ENCODE measurements at places on chromosomes 16 and 17.
A peak's percentile ranks its signal among the peaks of the same experiment; 100 is the strongest.

DNA sequence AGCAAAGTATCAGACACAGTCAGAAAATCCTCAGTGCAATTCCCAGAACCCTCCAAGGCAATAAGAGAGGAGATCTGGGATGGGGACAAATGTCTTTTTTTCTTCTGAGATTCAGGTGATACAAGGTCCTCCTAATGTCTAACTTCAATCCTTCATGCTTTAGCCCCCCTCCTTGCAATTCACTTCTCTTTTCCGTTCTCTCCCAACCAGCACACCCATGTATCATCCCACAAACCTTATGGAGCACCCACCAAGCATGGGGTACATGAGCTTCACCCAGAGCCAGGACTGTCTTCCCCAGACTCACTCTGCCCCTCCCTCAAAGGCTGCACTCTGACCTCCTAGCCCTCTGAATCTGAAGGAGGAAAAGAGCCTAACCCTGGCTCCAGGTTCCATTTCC, 10.1 kb downstream of the HDAC5 start:
- DNase-seq: no peak

DNA sequence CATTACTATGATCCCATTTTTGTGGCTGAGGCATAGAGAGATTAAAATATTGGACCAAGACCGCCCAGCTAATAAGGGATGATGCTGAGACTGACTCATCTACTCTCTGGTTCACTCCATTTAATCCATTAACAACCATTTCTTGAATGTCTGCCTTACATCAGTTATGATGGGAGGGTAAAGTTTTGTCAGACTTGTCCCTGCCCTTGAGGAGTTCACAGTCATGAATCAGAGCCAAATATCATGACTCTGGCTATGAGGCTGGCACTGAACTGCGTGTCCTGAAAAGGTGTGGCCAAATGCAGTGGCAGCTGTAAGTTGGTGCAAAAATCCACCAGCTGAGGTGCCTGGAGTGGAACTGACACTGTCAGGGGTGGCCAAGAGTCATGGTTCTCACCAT, 35.0 kb upstream of the MAF start:
- DNase-seq: no peak

- DNase-seq: no peak
These were observed 67.6 kb upstream of the ANKFN1 start for GRCh38 chr17:56085576-56086267.

DNA sequence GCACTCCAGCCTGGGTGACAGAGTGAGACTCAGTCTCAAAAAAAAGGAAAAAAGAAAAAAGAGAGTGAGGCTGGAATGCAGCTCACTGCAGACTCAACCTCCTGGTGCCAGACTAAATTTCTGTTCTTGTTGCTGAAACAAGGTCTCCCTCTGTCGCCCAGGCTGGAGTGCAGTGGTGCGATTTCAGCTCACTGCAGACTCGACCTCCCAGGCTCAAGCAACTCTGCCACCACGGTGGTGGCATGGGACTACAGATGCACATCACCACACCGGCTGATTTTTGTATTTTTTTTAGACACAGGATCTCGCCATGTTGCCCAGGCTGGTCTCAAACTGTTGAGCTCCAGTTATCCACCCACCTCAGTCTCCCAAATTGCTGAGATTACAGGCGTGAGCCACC, 34.6 kb downstream of the TRIM25 start:
- no peak for DNase-seq

GRCh38 chr17:77466140-77466539, 325.4 kb downstream of the SEC14L1 start:
- DNase-seq: no peak

DNA sequence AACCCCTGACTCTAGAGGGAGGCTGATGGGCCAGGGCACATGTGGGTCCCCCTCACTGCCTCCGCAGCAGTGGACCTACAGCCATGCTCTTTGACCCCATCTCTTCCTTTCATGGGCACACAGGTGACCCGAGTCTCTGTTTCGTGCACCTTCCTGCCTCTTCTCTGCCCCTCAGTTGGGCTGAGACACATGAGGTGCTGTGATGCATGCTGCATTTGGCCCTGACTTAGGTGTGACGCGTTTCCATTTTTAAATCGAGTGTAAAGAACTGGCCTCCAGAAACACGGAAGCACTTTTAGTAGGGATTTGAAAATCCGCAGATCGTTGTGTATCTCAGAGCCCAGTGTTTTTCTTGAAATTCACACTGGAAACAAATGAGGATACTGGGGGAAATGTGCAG, 24.6 kb downstream of the C16orf90 start:
- no peak for DNase-seq

GRCh38 chr16:67176662-67177061, 6.3 kb downstream of the NOL3 start:
- no peak for DNase-seq

GRCh38 chr16:61530697-61531096, 505.5 kb downstream of the CDH8 start:
- DNase-seq: no peak

- DNase-seq: no peak
These were observed 21.1 kb downstream of the TTYH2 start for GRCh38 chr17:74234486-74234885.

DNA sequence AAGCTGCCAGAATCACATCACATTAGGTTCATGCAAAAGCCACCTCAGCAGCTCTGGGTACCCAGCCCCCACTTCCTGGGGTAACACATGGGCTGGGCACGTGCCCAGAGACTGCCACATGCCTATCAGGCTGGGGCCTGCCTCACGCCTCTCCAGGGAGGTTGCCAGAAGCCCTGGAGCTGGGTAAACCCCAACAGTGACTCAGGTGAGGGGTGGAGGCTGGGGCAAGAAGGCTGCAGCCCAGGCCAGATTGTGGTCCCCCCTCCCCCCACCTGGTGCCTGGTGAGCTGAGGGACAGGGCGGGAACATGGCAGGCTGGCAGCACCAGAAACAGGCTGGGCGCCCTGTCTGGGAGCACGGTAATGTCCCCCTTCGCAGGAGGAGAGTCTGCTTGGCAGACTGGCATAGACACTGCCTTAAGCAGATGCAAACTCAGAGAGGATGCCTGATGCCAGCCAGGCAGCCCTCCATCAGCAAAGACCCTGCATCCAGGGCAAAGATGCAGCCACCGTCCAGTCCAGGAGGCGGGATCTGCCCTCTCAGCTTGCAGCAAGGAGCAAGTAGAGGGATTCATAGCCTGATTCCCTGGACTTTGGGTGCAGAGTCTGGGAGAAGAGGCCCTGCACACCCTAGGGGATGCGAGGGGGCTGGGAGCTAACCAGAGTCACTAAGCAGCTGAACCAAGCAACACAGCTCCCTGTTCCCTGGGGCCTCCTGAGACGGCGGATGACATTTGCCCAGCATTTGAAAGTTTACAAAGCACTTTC, 28.8 kb downstream of the NGFR start:
- no peak for DNase-seq

GRCh38 chr17:9269350-9270035, 248.2 kb downstream of the NTN1 start:
- no peak for DNase-seq

DNA sequence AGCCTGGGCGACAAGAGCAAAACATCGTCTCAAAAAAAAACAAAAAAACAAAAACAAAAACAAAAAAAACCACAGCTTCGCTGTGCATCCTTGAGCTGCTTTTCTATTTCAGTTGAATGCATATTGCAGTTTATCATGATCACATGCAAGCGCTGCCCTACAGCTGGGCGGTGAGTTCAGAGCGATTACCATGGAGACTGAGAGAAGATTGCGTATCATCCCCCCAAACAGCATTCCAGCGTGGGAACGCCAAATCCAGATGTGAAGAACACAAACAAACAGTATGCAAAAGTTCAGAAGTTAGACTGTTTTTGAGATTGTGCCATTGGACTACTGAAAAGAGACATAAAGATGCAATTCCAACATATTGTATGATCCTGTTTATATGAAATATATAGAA, 15.1 kb upstream of the SLC52A1 start:
- DNase-seq: no peak

DNA sequence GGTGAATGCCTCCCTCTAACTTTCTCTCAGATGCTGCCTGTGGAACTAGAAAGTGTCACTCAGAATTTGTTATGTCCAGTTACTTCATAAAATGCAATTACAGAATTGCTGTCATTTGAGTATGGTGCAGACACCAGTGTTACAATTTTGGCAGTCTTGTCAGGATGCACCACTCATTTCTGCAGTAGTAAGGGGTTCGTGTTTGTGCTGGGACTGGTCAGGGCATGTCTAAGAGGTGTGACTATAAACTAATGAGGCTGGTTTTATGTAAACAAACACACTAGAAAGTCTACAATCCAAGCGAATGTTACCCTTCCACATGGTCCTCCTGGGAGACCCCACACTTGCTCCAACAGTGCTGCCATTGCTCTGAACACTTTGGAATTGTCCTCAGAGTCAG, 206.2 kb downstream of the ANKFN1 start:
- DNase-seq: no peak

DNA sequence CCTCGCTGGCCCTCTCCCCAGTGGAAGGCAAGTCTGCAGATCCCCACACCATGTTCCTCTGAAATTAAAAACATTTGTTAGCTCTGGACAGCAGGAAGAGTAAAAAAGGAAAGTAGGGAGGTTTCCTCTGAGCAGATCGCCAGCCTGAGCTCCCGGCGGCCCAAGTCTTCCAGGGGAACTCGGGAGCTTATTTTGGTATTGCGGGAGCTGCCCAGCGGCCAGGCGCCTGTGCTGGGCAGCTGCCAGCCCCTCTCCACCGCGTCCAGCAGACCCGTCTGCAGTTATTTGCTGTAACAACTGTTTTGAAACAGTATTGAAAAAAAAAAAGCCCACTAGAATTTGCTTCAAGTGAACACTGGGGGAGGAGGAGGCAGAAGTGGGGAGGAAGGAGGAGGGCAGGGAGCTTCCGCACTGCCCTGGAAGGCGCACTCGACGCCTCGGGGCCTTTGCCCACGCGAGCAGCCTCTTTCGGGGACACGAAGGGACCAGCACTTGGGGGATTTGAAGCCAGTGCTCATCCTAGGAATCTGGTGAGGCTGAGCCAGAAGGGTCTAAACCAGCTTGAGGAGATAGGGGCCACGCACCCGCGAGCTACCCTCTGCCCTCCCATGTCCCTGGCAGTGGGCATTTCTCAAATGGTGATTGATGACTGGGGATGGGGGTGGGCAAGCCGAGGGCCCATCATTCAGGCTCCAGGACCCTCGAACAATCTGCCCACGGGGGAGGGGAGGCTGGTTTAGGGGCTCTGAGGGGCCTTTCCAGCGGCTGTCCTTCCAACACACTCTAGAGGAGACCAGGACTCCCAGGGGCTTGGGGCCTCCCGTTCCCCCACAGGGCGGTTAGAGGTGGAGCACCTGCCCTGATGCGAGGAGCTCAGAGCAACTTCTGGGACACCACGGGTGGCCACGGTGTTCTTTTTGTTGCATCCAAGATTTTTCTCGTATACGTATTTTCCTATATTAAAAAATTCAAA, 3.0 kb upstream of the BAHCC1 start:
- DNase-seq: no peak

GRCh38 chr17:69909389-69909788, 165.6 kb upstream of the KCNJ16 start:
- no peak for DNase-seq

- no peak for DNase-seq
These were observed 67.8 kb downstream of the CMC2 start for GRCh38 chr16:80938879-80939260.

DNA sequence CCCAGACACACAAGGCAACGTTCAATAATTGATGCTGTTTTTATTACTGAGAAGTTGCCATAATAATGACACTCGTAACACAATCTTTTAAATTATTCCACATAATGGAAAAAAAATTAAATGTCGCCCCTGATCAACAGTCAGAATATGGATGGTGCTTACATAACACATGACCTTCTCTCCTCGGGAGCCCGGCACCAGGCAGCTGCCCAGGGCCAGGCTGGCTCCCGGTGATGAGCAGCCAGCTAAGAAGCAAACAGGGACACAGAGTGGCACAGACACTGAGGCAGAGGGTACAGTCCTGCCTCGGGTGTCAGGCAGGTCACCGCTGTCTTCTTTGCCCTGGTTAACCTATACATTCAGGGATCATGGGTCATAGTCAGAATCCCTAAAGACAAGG, 137.9 kb downstream of the SLC39A11 start:
- DNase-seq: no peak

- no peak for DNase-seq
These were observed 2074.3 kb downstream of the TP53TG3F start for GRCh38 chr16:35533683-35534082.

DNA sequence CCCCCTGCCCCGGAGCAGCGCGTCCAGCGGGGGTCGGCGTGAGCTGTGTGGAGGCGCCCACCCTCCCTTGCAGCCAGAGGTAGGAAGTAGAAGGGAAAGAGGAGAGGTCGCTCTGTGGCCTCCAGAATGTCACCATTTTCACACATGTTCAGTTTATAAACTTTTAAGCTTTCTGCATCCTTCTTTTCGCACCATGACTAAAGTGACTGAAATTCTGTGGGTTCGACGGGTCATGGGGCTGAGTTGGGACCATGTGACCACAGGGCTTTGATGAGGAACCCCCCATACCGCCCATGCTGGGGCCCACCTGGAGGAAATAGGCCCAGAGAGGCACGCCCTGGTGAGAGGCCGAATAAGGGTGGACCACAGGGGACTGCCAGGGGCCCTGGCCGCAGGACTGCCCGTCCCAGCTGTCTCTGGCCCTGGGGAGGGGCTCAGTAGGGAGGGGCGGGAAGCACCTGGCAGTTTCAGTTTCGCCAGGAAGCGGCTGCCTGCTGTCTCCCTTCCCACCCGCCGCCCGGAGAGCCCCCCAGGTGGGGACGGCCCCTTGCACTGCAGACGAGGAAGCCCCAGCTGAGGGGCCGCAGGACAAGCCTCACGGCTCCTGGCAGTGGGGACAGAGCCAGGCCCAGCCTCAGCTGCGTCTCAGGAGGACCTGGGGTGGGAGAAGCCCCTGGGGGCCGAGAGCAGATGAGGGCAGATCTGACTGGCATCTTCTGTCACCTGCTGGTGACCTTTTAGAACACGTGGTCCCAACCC, 9.0 kb downstream of the CBFA2T3 start:
- DNase-seq: no peak

- DNase-seq: no peak
These were observed 425.1 kb downstream of the SLC39A11 start for GRCh38 chr17:72667096-72668063.

DNA sequence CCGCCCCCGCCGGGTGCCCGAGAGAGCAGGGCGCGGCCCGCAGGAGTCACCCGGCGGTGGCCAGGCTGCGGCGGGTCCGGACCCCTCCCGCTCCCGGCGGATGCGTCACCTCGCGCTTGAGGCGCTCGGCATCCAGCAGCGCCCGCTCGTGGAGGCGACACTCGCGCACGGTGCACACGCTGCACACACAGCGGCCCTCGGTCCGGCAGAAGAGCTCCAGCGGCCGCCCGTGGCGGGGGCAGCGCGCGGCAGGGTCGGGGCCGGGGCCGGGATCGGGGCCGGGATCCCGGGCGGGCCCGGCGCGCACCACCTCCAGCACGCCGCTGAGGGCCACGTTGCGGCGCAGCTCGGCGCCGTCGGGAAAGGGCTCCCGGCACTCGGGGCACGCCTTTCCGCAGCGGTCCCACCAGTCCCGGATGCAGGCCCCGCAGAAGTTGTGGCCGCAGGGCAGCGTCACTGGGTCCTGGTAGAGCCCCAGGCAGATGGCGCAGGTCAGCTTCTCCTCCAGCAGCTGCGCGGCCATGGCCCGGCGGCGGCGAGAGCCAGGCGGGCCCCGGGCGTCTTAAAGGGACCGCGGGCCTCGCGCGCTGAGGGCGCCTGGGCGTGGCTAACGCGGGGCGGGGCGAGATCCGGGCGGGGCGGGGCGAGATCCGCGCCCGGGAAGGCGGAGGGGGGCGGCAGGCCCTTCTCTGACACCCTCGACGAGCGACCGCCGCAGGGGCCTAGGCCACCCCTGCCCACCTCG, at the start of gene TRIM65:
TRIM65 (minus strand) TSS at position 537 of the 745 bp plus-strand sequence; CDS start at position 523, 14 bp downstream.
- DNase-seq: peak; percentile 76

Measured in tibial nerve (tissue), 4 donors.